ENCODE measurements at places on chromosomes 4 and X. TPM values are rescaled to one million over a fixed set of nuclear protein-coding genes. Genes with fewer than 3 reads are reported as not detected.

The FOXP3 gene
- 0.25 TPM for total RNA-seq

The EXOC1L gene
- not detected for total RNA-seq

The BEX1 gene
- 99.8 TPM for total RNA-seq

The FGF5 gene
- total RNA-seq, result 1.2 TPM

The GJB1 gene
- total RNA-seq, result under 0.01 TPM

The SLC10A4 gene
- 5.2 TPM for total RNA-seq

The SLC26A1 gene
- total RNA-seq, result 2.5 TPM

The IQSEC2 gene
- 14.0 TPM for total RNA-seq

The CENPVL2 gene
- 1.7 TPM for total RNA-seq

The PGAM4 gene
- not detected for total RNA-seq

The NRK gene
- 0.25 TPM for total RNA-seq

The ATP8A1 gene
- 151 TPM for total RNA-seq

The ELOVL6 gene
- 38.1 TPM for total RNA-seq

The CSAG2 gene
- not detected for total RNA-seq

The TREX2 gene
- 0.25 TPM for total RNA-seq

The ZNF732 gene
- total RNA-seq, result 0.49 TPM

The MAGEB17 gene
- total RNA-seq, result 0.25 TPM

The DRD5 gene
- total RNA-seq, result 0.74 TPM

The RGN gene
- total RNA-seq, result 4.9 TPM

The GAGE2A gene
- not detected for total RNA-seq

The C4orf50 gene
- total RNA-seq, result 11.3 TPM

The CCNA2 gene
- 3.9 TPM for total RNA-seq

Data from temporal lobe (tissue), 4 donors.